ENCODE measurements at places on chromosomes 16 and 17. TPM values are rescaled to one million over a fixed set of nuclear protein-coding genes. Genes with fewer than 3 reads are reported as not detected.

DNA sequence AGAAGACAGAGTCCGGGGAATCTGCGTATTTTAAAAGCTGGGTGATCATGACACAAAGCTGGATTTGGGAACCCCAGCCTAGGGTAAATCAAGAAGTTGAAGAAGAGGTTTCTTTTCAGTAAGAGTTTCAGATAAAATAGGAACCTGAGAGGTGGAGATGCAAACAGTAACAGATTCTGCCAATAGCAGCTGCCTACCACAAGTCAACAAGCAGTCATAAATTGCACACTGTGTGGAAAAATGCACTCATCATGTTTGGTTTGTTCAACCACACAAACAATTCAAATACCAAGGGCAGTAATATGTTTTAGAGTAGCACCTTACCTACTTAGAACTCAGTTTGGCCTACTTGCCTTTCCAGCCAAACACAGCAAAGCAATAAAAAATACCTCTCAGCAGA, 14.0 kb downstream of the MYO1D start:
- DNase-seq: no peak

DNA sequence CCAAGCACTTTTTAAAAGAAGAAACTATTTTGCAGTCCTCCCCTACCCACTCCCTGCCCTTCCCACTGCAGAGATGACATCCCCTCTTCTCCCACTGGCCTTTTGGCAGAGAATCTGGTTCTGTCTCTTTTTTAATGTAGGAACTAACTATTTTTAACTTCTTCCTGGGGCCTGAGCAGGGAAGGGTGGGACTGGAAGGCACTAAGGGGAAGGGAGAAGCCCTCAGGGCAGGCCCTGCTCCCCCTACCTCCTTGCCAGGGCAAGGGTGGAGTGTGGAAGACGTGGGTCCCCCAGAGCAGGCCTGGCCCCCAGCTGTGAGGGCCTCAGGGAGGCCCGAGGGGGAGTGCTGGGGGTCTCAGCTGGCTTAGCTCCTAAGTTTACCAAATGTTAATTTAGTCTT, 19.5 kb downstream of the UNC13D start:
- no peak for DNase-seq

DNA sequence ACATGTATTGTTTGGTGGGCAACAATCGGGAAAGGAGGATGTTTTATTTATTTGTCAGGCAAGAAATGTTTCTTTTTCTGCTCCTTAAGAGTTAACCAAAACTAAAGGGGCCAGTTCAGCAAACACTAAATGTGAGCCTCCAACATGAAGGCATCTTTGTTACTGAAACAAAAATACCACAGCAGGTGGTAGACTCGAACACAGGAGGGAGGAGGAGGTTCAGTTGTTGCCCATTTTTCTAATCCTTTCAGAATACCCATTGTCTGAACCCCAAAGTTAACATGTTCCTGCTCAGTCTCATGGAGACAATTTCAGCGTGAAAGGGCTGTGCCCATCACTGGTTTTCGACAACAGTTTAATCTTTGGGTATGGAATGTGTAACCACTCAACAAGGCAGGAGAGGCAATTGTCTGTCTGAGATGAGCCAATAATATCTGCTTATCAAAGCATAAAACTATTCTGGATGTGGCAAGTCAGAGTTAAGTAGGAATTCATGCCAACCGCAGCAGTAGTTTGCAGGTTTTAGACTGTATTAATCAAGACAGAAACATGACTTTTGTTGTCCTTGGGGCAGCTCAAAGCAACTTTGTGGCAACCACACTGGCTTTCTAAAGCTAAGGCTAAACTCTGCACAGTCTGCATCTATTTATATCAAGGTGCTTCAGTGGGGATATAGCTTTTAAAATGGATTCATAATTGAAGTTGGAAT, 211.7 kb downstream of the FTO start:
- no peak for DNase-seq

DNA sequence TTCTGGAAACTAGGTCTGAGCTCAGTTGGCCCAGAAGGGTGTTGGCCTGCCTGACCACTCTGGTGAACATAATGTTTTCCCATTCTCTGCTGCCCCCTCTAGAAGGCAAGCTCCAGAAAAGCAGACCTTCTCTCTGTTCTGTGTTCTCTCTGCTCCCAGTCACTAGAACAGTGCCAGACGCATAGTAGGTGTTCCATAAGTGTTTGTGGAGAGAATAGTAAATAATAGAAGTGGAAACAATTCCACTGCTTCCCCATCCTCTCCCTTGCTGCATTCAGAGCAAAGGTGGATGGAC, 32.2 kb upstream of the ETV4 start:
- DNase-seq: peak; percentile 62

DNA sequence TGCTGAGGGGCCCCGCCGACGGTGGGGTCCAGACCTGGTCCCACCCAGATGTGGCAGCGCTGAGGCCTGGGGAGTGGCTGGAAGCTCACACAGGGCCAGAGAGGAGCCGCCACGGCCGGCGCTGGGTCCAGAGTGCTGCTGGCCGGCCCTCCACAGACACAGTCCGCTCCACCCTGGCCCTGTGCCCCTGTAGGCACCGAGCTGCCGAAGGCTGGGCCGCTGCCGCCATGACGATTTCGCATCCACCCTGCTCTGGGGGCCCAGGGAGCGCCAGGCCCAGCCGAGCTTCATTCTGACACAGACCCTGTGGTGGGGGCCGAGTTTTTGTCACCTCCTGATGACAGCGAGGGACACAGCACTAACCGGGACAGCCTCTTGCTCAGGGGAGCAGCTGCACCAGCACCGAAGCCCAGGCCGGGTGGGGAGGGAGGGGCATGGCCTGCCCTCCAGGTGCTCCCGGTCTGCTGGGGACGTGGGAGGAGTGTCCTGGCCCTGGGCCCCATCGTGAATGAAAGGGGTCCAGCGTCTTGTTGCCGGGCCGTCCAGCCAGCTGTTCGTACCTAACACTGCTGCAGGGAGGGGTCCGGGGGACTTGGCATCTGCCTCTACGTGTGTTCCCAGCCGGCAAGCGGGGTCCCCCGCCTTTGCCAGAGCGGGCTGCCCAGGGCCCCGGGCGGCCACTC, 27.1 kb upstream of the SSTR5 start:
- DNase-seq: peak; percentile 59

- DNase-seq: no peak
These were observed 22.1 kb downstream of the TMC7 start for GRCh38 chr16:19005561-19006445.

GRCh38 chr16:57663917-57664661, 4.0 kb upstream of the ADGRG3 start:
- DNase-seq: no peak

GRCh38 chr17:61818225-61818624, 45.1 kb downstream of the BRIP1 start:
- no peak for DNase-seq

GRCh38 chr17:30361766-30362279, 16.9 kb upstream of the CPD start:
- no peak for DNase-seq

DNA sequence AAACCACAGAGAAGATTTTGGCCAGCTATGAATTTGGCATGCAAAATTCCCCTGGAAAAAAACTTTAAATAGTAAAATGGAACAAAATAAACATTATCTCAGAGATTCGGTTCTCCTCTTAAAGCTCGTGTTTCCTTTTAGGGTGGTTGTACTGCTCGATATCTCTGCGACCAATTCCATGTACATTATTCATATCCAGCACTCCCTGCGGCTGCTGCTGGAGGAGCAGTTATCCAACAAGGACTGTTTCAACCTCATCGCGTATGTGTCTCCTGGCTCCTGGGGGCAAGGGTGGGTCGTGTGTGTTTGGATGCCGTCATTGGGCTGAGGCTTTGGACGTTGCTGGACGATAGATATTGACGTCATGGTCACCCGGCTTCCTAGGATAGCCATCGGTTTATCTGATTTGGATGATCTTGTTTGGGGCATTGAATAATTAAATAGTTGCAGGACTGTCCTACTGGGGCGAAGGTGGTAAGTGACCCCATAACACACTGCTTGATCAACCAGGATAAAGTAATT, 33.8 kb downstream of the VWA3A start:
- no peak for DNase-seq

- DNase-seq: no peak
These were observed 6.8 kb downstream of the CBX4 start for GRCh38 chr17:79832218-79833109.

DNA sequence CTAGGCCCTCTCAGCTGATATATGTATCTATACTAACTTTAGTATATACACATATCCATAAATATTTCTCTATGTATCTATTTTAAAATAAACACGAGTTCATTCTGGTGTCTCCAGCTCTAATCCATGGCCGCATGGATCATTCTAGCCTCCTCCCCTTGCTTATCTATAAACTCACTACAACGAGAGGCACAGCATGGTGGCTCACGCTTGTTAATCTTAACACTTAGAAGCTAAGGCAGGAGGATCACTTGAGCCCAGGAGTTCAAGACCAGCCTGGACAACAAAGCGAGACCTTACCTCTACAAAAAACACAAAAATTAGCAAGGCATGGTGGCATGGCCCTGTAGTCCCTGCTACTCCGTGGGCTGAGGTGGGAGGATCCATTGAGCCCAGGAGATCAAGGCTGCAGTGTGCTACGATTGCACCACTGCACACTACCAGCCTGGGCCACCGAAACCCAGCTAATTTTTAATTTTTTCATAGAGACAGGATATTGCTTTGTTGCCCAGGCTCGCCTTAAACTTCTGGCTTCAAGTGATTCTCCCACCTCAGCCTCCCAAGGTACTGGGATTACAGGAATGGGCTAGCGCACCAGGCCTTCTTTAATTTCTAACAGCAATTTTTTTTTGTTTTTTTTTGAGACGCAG, 3.9 kb upstream of the ZNF207 start:
- DNase-seq: no peak

- no peak for DNase-seq
These were observed 999.7 kb downstream of the CDH11 start for GRCh38 chr16:64122177-64122576.

DNA sequence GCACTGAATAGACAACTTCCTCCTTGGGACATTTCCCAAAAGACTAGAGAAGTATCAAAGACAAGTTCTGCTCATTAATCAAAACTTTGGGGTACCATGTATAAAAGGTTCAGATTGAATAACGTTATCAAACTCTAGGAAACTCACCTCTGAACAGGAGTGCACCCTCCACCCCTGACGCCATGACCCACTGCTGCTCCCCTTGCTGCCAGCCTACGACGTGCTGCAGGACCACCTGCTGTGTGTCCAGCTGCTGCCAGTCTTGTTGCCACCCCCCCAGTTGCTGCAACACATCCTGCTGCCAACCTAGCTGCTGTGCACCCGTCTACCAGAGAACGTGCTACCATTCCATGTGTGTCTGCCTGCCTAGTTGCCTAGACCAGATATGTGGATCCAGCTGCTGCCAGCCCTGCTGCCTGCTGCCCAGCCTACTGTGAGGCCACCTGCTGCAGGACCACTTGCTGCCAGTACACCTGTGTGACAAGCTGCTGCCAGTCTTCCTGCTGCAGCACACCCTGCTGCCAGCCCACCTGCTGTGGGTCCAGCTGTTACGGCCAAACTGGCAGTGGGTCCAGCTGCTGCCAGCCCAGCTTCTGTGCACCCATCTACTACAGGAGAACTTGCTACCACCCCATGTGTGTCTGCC, 13.8 kb upstream of the KRTAP9-2 start:
- DNase-seq: peak; percentile 3

GRCh38 chr16:57955572-57956188, 15.2 kb downstream of the CNGB1 start:
- DNase-seq: no peak

DNA sequence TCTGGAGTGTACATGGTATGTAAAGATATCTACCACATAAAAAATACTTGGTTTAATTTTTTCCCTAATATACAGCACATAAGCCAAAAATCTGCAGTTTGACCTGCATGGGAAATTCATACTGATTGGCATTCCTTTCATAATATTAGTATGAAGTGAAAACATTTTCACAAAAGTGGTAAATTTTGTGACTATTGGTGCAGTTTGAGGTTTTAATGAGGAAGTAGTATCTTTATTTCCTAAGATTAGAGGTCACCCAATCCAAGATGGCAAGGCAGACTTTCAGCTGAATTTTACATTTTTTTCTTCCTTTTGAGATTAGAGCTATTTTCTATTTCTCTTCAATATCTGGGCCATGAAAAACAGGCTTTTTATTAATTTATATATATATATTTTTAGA, 21.2 kb downstream of the METTL9 start:
- DNase-seq: no peak

GRCh38 chr16:3023415-3023668, 400 bp downstream of the HCFC1R1 start:
- DNase-seq: peak; percentile 59

GRCh38 chr17:39547713-39548478, 59.8 kb downstream of the NEUROD2 start:
- peak; percentile 65 for DNase-seq

- DNase-seq: no peak
These were observed 25.7 kb downstream of the KATNB1 start for GRCh38 chr16:57761301-57761700.

- DNase-seq: no peak
These were observed 7.1 kb upstream of the PIEZO1 start for GRCh38 chr16:88792078-88792550.

DNAJA2 gene
- polyA plus RNA-seq: 44.6 TPM

HP gene
- 0.35 TPM for polyA plus RNA-seq

HSF5 gene
- 0.25 TPM for polyA plus RNA-seq

WNK4 gene
- 0.36 TPM for polyA plus RNA-seq

HSD17B1 gene
- 2.7 TPM for polyA plus RNA-seq

SPIRE2 gene
- 2.1 TPM for polyA plus RNA-seq

MPV17L gene
- 3.6 TPM for polyA plus RNA-seq

Data from muscle of back (tissue), 13 donors.